NCI-H774 (cell line): ENCODE measurements at places on chromosomes 2 and 18.

- DNase-seq = no peak
Measured at GRCh38 chr2:95060446-95061118, 35.1 kb downstream of the MAL start.

DNA sequence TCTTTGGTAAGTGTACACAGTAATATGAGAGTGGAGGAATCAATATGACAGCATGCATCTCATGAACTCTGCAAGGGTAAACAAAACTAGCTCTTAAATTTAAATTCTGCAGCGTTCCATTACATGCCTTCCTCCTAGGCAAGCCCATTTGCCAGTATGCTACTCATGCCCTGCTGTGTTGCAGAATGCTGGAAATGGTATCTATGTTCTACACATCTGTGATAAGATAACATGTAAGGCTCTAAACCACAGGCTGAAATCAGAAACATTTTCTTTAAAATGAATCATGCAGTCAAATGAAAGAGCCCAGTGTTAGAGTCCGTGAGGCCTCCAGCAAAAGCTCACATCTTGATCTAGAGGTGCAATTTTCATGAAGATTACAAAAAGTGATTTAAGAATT is 112.8 kb upstream of the FN1 start:
- no peak for DNase-seq

DNA sequence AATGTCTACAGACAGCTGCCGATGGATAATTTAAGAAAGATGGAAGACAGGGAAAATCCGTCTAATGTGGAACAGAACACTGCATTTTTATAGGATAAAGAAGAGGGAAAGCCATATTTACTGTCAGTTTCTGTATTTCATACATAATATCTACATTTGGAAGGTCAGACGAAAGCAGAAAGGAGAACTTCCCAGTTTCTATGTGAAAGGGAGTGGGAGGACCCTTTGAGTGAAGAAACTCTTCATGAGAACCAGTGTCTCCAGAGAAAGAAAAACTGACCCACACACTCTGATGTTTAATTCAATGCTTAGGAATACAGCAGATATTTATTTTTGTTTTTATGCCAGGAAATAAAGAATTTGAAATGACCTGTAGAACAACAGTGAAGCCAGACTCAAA is 127.2 kb downstream of the CALCRL start:
- DNase-seq = no peak

- DNase-seq = no peak
Measured at GRCh38 chr18:305003-305501, 37.2 kb upstream of the THOC1 start.

- DNase-seq = no peak
Measured at GRCh38 chr2:51903728-51904127, 871.8 kb upstream of the NRXN1 start.

DNA sequence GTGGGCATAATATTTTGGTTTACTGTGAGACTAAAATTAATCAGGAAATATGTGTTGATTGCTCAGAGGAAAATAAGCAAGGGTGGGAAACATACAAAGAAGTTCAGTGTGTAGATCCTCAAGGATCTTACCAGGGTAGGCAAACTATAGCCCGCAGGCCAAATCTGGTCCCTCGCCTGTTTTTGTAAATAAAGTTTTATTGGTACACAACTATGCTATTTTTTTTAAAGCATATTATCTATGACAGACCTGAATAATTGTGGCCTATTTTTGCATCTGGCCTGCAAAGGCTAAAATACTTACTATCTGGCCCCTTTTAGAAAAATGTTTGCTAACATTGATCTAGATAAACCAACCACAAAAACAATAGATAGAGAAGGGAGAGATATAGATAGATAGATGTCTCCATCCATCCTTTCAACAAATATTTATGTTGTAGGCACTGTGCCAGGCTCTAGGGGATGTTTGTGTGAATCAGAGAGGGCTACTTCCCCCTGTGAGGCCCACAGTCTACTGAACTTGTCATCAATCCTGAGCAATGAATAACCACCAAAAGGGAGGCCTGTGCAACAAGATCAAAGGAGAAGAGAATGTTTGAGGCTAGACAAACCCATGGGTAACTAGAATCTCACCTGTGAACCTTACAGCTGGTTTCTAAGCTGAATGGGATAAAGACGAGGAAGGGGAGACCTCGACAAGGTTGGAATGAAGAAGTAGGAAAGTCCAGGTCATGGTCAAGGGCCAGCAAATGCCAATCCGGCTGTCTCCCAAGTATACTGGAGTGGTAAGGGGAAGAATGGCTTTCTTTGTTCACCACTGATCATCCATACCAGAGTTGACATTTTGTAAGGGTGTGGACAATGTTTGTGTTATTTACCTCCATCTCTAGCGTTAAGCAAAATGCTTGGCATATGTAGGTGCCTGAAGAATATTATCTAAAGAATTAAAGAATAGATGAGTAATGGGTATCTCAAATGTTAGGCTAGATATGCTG is 23.6 kb downstream of the ALPK2 start:
- DNase-seq = no peak

- no peak for DNase-seq
Measured at GRCh38 chr18:44917216-44918141, 236.8 kb downstream of the SETBP1 start.

DNA sequence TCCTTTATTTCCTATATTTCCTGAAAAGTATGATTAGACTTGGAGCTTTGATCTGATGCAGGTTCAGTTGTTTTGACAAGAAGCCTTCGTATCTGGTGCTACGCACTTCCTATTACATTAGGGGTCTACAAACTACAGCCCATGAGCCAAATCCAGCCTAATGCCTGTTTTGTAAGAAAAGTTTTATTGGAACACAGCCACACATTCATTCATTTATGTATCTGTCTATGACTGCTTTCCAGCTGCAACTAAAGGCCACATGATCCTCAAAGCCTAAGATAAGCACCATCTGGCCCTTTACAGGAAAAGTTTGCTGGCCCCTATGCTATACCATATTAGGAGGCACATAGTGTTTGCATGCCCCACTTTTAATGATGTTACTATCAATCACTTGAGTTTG is 26.0 kb downstream of the EIF2AK3 start:
- DNase-seq = no peak

DNA sequence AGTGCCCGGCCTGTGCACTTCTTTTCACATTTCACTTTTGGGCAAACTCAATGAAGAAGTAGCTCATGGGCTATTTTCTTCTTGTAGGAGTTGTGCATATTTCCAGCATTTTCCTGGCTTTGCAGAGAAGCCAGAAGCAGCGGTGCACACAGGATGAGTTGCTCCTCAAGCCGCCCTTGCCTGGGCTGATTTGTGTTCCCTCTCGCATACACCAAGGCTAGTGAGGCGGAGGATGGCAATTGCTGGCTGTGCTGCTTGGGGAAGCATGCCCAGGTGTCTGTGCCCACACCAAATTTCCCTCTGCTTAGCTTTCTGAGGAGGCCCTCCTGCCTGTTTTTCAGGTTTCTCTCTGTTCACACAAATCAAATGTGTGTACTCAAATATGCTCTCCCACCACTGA is 85.4 kb upstream of the TMEM200C start:
- no peak for DNase-seq

DNA sequence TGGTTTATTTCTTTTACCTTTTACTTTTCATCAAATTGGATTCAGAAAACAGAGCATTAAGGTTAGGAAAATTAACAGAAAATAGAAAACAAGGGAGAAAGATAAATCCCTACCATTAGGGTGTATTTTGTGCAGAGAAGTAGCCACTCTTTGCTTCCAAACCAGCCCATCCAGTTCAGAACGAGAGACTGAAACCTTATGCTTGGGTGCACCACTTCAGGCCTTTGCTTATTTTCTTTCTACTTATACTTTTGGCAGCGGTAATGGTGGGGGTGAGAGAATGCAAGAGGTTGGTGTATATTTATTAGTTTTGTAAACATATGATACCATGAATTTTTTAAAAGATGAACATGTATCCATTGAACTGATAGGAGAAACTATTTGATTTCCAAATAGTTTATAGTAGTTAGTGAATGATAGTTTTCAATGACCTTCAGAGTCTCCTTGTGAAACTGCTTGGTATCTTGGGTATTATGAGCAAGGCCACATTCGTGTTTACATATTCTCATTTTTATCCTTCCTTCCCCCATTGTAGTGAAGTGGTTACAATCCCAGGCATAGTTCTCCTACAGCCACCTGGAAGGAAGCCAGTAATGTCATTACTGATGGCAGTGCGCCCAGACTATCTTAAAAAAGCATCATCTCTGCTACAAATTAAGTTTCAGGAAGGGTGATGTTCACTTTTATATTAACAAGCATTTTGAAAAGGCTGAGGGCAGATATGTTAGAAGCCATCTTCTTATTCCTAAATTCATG is 60.8 kb downstream of the MFSD6 start:
- peak; percentile 88 for DNase-seq

DNA sequence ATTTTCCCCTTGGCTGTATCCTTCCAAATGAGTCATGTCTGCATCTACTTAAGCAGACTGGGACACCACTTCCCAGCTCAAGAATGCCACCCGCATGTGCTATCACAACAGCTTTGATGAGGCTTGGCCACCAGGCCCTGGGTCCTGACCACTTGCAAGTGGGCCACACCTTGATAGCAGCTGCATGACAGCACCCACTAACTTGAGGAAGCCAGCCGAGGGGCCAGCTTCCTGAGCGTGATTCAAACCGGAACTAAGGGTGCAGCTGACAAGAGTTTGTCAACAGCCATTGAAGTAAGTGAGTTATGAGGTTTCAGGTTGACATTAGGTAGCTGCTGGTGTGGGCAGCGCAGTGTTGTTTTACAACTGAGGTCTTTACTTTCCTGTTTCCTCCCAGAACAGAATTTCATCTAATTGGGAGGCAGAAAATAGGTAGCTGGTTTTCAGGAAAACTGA is 54.4 kb downstream of the EPHA4 start:
- DNase-seq = no peak

DNA sequence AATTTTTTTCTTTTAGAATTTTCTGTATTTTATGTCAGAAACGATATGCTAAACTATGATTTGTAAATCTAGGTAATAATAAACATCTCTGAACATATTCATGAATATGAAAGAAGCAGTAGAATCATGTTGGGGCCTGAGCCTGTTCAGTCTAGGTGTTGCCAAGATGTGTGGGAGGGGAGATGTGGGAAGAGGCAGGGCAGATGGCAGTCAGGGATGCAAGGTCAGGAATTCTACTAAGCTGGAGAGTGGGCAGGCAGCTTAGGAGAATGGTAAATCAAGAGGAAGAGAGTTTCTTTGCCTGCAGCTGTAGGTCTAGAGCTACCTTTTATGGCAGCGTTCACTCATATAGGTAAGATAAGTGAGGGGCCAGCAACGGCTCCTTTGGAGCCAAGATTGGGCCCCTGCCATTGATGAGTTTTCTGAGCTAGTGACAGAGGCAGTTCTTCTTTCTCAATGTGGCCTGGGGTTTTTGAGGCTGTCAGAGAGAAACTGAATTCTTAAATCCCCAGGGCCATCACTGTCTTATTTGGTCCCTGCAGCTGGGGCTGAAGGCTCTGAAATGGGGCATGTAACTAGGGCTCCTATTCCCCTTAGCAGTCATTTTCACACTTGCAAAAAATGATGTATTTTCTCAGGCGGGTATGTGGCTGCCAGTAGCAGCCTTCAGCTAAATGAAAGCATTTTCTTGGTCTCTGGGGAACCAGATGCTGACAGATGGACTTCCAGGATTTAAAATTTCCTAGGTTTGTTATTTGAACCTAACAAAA is 232.8 kb downstream of the PIK3C3 start:
- DNase-seq = no peak

GRCh38 chr2:241873803-241874110 is 4.2 kb downstream of the RTP5 start:
- DNase-seq = no peak

GRCh38 chr2:45904267-45904945 is 252.9 kb downstream of the PRKCE start:
- no peak for DNase-seq

GRCh38 chr18:76005632-76006208 is 489.3 kb downstream of the ZNF516 start:
- peak; percentile 19 for DNase-seq

- no peak for DNase-seq
Measured at GRCh38 chr2:80476535-80477117, 172.1 kb upstream of the LRRTM1 start.

- DNase-seq = peak; percentile 65
Measured at GRCh38 chr2:164910101-164910899, 45.0 kb downstream of the SLC38A11 start.

DNA sequence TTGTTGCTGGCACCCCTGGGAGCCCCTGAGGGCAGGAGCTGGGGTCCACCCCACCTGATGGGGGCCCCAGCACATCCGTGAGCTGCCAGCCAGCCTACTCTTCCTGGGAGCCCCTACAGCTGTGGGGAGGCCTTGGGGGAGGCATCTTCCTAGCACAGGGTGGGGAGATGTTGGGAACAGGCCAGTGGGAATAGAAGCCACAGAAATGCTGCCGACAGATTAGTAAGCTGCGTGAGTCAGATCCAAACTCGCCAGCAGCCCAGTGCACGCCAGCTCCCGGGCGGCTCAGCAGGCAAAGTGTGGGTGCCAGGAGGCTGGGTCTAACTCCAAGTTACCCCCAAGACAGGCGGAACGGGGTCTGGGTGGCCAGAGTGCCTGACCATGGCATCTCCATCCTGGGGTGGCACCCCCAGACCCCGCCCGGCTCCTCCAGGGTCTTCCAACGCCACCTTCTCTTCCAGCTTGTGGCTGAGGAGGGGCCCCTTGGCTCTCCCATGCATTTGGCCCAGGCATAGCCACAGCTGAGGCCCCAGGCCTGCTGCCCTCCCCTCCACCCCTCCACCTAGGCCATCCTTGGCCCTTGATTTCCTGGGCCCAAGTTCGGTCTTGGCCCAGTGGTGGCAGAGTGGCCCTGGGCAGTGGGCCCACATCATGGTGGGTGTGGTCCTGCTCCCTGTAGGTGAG is 15.3 kb downstream of the CROCC2 start:
- no peak for DNase-seq

DNA sequence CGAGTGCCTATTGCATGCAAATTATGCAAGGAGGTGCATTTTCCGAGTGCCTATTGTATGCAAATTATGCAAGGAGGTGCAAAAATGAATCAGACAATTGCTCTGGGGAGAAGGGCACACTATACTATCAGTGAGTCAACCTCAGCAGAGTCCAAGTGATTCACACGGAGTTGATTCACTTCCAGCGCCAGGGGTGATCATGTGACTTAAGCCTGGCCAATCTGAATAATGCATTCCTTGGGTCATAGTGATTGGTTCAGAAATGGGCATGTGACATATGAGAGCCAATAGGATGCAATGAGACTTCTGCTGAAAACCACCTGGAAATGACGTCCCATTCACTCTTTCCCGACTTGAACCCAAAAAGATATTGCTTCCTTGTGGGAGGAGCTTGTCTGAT is 152.2 kb downstream of the DAW1 start:
- no peak for DNase-seq
